ENCODE measurements at places on chromosomes 1 and 21. TPM values are rescaled to one million over a fixed set of nuclear protein-coding genes. Genes with fewer than 3 reads are reported as not detected.

DNA sequence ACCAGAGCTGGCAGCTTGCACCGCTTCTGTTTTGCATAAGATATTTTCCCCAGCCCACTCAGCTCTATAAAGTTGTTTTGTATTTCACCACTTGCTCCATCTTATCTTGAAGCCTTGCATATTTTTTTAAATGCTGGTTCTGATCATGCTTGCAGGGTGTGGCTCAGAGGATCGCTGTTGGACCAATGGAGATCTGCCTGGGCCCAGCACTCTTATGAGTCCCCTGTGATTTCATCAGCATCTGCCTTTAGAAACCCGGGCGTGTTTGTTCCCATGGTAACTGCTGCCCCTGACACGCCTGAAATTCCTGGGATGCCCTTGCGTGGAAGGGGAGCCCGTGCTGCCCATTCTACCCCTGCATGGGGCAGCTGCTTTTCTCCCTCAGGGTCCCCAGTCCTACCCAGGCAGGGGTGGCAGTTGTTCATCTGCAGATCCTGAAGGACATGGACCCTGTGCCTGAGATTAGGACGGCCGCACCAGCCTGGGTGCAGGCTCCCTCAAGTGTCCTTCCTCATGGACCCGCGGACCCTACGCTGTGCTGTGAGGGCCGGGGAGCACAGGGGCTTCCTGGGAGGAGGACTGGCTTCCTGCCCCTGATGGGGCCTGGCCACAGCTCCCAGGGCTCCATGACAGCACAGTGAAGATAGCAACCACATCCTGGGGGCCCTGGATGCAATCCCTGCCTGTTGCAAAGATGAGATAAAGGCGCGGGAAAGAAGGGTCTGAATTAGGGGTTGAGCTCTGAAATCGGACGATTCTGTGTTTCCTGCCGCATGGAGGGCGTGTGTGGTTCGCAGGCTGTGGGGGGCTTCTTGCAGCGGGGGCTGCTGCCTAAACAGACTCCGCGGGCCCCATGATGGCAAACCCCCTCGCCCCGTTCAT, 226.5 kb downstream of the SDCCAG8 start:
- no peak for DNase-seq

HYI gene
- 44.3 TPM for total RNA-seq

OLFML2B gene
- 0.13 TPM for total RNA-seq

HSPB7 gene
- total RNA-seq, result not detected

- DNase-seq, result no peak
Measured at GRCh38 chr1:68955424-68955823, 458.5 kb upstream of the DEPDC1 start.

GRCh38 chr1:195597891-195598290, 1010.3 kb downstream of the KCNT2 start:
- no peak for DNase-seq

GRCh38 chr1:36087233-36088123, 1.2 kb upstream of the ADPRS start:
- no peak for DNase-seq

SPATA21 gene
- not detected for total RNA-seq

GRCh38 chr1:181094416-181095212, 6.1 kb downstream of the IER5 start:
- DNase-seq, result peak; percentile 79

- no peak for DNase-seq
Measured at GRCh38 chr1:53536606-53537005, 77.4 kb downstream of the DMRTB1 start.

DNA sequence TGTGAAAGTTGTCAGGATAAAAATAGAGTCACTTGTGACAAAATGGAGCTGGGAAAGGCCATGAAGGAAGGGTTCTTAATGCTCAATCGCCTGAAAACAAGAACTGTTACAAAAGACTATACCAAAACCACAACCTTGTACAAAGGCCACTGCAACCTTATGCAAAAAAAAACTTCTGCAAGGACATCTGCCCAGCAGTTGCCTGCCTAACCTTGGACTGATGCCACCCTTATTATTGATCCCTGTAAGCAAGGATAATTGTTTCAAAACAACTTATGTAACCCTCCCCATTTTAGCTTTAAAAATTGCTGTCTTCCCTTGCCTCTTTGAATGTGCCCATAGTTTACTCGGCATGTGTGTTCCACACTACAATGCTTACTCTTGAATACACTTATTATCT, 5.7 kb downstream of the ALG14 start:
- DNase-seq, result no peak

- DNase-seq, result peak; percentile 66
Measured at GRCh38 chr21:45541221-45542039, 810 bp downstream of the SLC19A1 start.

DNA sequence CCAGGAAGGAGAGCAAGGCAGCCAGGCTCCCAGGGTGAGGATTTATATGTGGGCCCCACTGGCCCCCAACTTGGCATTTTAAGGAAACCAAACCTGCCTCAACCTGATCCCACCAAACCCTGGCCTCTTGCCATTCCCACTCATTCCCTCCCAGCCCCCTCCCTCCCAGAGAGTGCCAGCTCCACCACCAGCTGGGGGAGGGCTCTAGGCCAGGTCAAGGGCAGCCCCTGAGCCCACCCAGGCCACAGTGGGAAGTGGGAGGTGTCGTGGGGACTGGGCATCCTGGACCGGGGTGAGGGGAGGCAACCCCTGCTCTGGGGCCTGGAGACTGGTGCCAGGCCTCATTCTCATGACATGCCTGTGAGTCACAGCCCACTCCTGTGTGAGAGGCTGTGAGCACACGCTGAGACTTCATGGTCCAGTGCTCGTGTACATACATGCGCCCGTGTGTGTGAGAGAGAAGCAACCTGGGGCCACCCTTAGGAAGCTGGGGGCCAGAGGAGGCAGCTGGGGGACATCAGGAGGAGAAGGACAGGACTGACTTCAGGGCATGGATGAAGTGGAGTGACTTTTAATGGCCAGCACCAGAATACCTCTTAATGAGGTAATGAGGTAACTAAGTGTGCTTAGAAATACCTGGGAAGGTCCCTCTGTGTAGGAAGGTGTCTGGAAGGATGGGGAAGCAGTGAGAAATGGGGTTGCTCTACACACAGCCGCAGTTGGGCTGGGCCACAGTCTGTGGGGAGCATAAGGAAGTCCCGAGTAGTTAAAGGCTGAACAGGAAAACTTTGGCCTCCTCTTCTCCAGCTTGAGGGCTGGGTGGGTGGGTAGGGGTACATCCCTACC, at the start of gene S100A2:
S100A2 (minus strand) TSS at position 316 of the 846 bp plus-strand sequence. CDS start 1,967 bp downstream, outside the sequence.
- peak; percentile 92 for DNase-seq

DNA sequence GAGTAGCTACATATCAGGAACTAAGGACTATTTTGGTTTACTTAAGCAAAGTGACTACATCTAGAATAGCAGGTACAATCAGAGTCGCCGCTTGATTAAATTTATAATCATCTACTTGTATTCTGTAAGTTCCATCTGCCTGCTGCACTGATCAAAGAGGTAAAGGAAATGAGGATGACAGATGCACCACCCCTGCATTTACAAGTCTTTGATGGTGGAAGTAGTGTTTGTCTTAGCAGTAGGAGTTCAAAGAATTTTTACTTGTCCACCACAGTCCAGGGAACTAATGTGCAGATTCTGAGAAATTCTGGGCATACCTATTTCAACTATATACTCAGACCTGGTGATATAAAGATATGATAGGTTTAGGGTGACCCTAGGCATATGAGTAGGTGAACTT, 184.1 kb upstream of the IVNS1ABP start:
- DNase-seq, result no peak

DNA sequence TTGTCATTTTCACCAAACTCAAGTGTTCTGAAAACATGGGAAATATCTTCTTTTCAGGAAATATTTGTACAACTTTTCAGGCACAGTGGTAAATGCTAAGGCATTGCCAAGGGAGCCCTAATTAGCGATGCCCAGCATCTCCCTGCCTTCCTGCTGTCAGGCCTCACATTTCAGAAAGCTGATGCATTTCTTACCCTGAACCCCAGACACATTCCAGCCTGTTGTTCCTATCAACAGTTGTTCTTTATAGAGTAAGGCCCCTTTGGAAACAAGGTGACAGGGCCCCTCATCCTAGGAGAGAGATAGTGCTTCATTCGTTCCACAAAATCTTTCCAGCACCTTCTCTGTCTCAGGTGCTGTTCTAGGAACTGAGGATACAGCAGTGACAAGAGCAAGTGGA, 135.9 kb upstream of the COA6 start:
- no peak for DNase-seq

GRCh38 chr1:243264717-243265116, 8.9 kb downstream of the SDCCAG8 start:
- DNase-seq, result no peak

LY9 gene
- total RNA-seq, result not detected

GRCh38 chr21:29418813-29419212, 120.1 kb downstream of the BACH1 start:
- no peak for DNase-seq

FAM43B gene
- total RNA-seq, result not detected

LYSMD1 gene
- total RNA-seq, result 15.8 TPM

GRCh38 chr1:241605146-241605805, 34.9 kb downstream of the CHML start:
- no peak for DNase-seq

RGS7 gene
- total RNA-seq, result 0.37 TPM

LIN28A gene
- not detected for total RNA-seq

GRCh38 chr1:162605225-162605927, 26.9 kb upstream of the DDR2 start:
- no peak for DNase-seq

Data from SJSA1 (cell line).